ENCODE measurements at places on chromosomes 6 and 20.
A peak's percentile ranks its signal among the peaks of the same experiment; 100 is the strongest.

DNA sequence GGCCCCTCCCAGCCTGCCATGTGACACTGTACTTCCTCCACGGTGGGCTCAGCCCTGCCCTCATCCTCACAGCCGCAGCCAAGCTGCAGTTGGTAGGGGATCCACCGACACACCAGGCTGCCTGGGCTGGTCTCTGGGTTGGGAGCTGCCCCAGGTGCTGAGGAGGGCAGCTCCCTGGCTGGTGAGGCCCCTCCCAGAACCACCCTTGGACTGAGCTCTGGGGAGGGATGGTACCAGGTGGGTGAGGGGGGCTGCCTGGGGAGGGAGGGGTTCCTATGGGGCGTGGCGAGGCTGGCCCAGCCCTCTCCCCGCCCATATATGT is 185 bp upstream of the TNFRSF6B start:
- DNase-seq, result no peak

DNA sequence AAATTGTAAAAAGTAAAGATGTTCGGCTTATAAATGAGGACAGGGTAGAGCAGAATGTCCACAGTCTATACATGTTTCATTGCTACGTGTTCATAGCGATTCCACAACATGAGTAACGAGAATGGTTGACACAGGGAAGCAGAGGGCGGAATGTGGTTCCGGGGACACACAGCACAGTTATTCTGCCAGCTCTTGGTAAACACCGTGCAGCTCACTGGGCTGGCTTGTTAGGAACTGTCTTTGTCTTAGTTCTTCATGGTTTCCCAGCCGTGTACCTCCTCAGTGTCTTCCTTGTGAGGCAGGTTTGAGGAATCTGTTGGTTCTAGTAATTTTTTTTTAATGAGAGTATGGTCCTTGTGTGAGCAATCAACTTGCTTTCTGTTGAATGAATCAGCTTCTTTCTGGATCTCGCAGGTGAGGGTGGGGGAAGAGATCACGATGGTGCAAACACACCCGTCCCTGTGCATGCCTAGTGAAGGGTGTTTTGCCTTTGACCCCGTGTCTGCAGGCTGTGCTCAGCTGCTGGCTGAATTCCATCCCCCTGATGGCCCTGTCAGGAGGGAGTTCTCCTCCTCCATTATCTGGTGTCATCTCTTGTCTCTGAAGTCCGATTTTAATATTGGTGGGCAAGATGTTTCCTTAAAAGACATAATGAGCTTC is 168.2 kb downstream of the SMOC2 start:
- no peak for DNase-seq

DNA sequence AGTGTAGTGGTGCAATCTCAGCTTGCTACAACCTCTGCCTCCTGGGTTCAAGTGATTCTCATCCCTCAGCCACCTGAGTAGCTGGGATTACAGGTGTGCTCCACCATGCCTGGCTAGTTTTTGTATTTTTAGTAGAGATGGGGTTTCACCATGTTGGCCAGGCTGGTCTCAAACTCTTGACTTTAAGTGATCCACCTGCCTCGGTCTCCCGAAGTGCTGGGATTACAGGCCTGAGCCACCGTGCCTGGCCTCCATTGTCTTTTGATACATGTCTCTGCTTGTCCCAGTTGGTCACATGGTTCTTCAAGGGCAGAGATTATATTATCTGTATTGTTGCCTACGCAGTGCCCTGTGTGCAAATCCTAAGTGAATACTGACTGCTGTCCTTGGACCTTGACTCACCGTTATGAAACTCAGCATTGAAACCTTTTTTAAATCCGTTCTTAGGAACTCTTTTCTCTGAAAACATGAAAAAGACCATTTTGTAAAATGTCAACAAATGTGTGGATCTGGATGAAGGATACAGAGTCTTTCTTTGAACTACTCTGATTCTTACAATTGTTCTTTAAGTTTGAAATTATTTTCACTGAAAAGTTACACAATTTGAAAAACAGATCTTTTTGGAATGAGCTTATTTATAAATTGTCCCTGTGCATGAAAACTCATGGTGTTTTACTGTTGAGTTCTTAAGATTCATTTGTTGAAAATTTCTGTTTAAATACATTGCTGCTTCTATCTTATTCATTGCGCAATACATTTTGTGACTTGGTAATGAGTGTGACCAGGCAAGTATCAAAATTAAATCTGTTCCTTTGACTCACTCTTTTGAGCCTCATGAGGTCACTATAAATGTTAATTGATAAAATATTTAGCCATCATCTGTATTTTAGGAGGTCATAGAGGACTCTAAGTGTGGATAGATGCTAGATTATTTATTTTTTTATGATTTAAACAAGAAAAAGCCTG is 293.5 kb downstream of the UTRN start:
- DNase-seq, result no peak

DNA sequence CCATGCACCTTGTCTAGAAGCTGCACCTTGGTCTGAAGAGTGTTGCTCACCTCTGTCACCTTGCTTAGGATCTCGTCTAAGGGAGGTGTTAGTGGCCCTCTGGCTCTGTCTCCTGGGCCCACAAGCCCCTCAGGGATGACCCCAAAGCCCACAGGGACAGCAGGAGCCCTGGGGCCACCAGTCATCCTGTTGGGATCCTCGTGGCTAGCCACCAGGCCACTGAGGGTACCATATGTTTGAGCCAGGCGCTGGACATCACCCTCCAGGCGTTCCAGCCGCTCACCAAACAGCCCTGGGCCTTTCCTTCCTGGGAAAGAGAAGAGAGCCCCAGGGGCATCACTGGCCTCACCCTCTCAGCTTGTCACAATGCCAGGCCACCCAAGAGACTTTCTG is 3.9 kb downstream of the EMILIN3 start:
- no peak for DNase-seq

- DNase-seq, result peak; percentile 48
These were observed 45.5 kb upstream of the SUPT3H start for GRCh38 chr6:45423111-45423823.

- no peak for DNase-seq
These were observed 374.1 kb upstream of the CITED2 start for GRCh38 chr6:139748353-139749146.

DNA sequence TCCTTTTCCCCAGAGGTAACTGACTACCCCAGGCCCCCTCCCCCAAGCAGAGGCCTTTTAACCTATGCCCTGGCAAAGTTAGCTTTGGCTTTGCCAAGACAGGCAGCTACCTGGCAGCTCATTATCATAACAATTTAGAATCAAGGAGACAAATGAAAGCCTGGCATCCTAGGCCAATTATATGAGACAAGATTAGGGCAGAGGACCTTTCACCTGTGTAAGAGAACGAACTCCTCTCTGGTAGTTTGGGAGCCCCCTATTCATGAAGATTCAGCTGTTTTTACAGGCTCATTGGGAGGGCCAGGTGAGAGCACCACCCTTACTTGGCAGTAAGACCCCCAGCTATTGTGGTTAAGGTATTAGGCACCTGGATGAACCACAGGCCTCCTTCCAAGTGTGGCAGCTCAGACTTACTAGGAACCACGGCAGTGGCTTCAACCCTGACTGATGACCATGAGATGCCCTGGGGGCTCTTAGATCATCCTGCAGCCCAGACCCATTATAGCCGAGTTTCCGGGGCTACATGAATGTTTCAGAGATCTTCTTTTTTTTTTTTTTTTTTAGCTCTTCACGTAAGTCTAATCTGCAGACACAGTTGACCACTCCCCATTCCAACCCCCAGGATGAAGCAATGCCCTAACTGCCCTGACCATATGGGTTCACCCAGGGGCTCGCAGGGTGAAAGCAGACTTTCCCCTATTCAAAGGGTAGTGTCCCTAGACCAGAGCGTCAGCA is 56.2 kb downstream of the RAB44 start:
- no peak for DNase-seq

DNA sequence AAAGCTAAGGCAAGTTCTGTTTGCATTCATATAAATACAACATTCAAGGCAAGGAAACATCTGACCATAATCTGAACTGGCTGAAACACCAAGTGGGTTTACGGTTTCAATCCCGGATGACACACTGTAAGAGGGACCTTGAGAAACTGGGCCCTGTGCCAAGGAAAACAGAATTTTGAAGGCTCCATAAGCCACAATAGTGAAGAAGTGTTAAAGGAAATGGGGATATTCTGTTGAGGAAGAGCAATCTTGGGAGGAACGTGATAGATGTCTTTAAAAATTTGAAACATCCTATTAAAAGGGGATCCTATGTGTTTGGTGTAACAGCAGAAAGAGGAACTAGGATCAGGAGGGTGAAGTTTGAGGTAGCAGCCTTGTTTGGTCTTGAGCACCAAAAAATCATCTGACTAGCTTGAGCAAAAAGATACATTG is 82.4 kb upstream of the TAB2 start:
- no peak for DNase-seq

GRCh38 chr6:156852147-156852857 is 75.1 kb downstream of the ARID1B start:
- DNase-seq, result no peak

GRCh38 chr20:36493051-36493800 is 48.1 kb upstream of the MYL9 start:
- DNase-seq, result no peak

DNA sequence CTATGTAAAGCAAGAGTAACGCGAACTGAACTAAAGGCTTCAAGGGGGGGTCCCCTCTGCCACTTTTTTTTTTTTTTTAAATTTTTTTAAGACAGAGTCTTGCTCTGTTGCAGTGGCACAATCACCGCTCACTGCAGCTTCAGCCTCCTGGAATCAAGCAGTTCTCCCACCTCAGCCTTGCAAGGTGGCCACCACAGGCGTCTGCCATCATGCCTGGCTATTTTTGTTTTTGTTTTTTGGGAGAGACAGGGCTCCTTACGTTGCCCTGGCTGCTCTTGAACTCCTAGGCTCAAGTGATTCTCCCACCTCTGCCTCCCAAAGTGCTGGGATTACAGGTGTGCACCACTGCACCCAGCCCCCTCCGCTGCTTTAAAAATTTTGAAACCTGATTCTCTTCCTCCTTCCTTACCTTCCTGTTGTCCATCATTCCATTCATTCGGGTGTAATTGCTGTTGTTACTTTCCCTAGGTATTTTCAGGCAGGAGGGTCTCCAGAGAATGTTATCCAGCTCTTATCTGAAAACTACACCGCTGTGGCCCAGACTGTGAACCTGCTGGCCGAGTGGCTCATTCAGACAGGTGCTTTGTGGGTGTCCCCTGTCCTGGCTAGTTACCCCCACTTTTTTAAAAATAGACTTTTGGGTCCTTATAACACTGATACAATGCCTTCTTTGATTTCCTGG is 5.4 kb downstream of the NELFCD start:
- no peak for DNase-seq

- DNase-seq, result no peak
These were observed 810 bp downstream of the MRPL18 start for GRCh38 chr6:159790956-159791598.

- no peak for DNase-seq
These were observed 12.9 kb upstream of the C20orf144 start for GRCh38 chr20:33649201-33649681.

- DNase-seq, result no peak
These were observed 12.2 kb downstream of the LEMD2 start for GRCh38 chr6:33776764-33777163.

GRCh38 chr6:36610956-36611336 is 16.8 kb downstream of the SRSF3 start:
- no peak for DNase-seq

- DNase-seq, result no peak
These were observed 40.0 kb downstream of the REPS1 start for GRCh38 chr6:138948004-138948403.

DNA sequence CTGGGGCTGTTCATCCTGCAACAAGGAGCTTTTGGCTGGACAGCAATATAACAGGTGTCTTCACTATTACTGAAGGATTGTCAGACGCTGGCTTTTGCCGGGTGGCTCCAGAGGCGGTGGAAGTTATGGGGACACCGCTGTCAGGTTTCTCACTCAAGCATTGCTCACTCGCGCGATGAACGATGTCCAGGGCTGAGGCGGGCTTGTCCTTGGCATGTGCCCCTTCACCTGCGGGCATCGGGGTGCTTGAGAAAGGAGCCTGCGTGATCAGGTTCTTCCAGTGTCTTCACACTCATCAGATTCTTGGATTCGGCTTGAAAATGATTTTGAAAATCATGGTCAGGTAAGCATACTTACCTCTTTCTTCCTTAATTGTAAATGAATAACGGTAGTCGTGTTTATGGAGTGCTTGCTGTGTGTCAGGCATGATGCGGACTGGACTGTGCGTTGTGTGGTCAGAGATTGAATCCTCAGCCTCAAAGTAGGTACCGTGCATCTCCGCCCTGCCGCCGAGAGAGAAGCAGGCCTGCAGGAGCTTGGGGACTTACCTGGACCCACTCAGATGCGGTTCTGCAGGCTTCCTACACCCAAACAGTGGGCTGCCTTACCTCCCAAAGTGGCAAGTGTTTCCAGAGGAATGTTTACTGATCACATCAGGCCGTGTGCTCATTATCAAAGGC is 18.3 kb upstream of the PYGB start:
- no peak for DNase-seq

- DNase-seq, result no peak
These were observed 38.8 kb upstream of the SLA2 start for GRCh38 chr20:36684747-36685146.

- no peak for DNase-seq
These were observed 378.8 kb upstream of the ARID1B start for GRCh38 chr6:156398371-156398770.

- DNase-seq, result no peak
These were observed 47.0 kb downstream of the DLL1 start for GRCh38 chr6:170243791-170244291.

DNA sequence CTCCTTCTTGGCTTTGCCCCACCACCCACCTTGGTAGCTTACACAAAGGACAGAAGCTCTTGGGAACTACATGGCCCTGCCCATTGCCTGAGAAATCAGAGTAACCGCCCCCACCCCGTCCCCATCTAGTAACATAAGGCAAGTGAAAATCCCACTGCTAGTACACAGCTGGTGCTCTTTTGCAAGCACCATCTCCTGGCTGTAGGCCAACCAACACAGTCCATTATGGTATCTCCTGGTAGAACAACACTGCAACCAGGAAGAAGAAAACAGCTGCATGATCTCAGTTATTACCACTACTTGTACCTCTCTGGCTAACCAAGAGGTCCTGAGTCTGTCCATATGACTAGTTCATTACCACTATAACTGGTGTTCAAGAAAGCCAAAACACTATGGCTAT is 841.1 kb upstream of the MANEA start:
- no peak for DNase-seq
